Glutamatergic neuron (in vitro differentiated cells): ENCODE measurements at places on chromosomes 1 and 21. TPM values are rescaled to one million over a fixed set of nuclear protein-coding genes. Genes with fewer than 3 reads are reported as not detected.
A peak's percentile ranks its signal among the peaks of the same experiment; 100 is the strongest.

DNA sequence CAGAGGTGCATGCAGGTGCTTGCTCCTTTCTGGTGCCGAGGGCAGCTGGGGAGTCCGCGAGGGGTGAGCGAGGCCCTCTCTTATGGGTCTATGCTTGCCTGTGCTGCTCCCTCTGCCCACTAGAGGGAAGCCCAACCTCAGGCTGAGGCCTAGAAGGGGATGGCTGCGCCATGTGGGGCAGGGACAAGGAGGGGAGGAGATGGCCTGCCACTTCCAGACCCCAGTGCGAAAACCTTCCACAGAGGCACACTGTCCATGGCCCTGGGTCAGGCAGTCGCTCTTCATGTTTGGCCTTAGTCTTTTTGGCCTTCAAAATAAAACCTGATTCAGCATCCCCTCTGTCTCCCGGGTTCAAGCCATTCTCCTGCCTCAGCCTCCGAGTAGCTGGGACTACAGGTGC, 14.0 kb downstream of the RHBG start:
- peak; percentile 87 for DNase-seq

DNA sequence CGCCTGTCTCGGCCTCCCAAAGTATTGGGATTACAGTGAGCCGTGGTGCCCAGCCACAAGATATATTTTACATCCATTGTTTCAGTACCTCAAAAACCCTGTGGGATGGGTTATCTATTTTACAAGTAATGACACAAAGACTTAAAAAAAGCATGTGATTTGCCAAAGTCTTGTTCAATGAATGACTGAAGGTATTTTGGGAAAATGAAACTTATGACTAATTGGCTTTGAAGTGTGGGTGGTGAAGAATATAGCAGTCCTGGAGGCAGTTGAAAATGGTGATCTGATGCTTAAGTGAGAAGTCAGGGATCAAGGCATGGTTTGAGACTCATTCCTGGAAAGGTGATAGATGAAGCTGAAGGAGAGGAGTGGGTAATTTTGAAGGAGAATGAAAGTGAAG, 3.0 kb downstream of the SWT1 start:
- DNase-seq: no peak

DNA sequence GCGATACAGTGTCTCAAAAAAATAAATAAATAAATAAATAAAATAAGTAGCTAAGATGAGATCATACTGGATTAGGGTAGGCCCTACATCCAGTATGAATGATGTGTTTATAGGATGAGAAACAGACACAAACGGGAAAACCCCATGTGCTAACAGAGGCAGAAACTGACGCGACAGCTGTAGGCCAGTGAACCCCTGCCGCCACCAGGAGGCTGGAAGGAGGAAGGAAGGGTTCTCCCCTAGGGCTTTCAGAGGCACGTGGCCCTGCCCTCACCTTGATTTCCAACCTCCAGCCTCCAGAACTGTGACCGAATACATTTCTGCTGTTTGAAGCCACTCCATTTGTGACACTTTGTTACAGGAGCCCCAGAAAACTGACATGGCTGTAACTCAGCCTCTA, 38.5 kb downstream of the CHD5 start:
- peak; percentile 36 for DNase-seq

- no peak for DNase-seq
These were observed 389.7 kb downstream of the NCAM2 start for GRCh38 chr21:21387916-21388315.

- DNase-seq: peak; percentile 49
These were observed 116.0 kb downstream of the TTLL7 start for GRCh38 chr1:83882906-83883305.

DNA sequence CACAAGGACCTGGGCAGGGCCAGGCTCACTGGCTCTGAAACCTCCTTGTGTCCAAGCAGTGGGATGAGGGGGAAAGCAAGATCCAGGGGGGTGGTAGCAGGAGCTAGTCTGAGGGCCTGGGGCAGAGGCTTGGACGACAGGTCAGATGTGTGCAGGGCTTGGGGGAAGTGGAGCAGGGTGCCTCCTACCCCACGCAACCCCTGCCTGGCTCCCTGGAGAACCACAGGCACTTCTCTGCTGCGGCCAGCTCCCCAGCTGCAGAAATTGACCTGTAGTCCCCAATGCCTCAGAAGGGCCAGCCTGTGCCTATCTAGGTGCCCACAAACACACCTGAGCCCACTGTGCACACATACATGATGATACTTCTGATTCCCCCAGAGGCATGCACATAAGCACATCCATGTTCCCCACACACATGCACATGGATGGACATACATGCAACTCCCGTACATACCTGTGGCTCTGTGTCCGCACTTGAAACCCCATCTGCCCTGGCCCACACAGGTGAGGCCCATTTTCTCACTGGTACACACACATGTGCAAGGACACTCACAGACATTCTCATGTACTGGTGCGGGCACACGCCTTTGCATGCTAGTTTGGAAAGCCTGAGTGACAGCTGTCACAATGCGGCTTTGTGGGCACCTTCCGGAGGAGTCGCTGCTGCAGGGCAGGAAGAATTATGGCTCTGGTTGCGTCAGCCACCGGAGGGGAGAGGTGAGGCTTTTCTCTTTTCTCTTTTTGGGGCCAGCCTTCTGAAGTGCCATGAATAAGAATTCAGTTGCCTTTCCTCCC, 247.2 kb upstream of the CSF3R start:
- DNase-seq: no peak

DNA sequence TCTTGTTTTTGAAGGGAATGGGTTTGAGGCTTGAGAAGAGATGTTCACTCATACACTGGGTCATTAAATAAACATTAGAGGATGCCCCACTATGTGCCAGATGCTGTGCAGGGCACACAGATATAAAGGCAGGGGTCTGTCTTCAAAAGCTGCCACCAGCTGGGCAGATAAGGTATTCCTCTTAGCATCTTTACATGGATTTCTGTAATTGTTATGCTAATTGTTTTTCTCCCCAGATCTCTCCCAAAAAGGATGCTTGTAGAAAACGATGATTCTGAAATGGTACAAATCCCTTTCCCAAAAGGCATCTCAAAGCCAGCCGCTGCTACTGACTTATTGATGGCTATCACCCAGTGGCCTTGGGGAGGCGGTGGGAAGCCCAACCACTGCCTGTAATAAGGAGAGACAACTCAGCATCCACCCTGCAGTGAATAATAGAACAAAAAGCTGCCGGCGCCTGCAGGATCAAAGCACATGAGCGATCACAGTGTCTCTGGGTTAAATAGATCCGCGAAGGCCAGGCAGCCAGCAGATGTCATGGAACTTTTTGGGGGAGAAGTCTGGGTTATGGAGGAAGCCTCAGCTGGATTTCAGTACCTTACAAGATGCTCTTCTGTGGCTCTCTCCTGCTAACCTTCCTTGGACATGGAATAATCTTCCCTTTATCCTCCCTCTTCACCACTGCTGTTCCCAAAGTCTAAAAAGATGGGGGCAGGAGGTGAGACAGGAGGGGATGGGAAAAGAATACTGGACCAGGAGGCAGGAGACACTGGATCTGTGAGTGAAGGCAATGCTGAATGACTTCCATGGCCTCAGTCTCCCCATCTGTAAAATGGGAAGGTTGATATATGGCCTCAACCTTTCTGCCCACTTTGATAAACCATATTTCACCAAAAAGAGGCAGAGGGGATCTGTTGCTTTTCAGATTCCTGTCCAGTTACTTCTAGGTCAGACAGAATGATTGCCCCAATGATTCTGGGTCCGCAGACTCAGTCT, 54.8 kb upstream of the CD34 start:
- DNase-seq: no peak

DNA sequence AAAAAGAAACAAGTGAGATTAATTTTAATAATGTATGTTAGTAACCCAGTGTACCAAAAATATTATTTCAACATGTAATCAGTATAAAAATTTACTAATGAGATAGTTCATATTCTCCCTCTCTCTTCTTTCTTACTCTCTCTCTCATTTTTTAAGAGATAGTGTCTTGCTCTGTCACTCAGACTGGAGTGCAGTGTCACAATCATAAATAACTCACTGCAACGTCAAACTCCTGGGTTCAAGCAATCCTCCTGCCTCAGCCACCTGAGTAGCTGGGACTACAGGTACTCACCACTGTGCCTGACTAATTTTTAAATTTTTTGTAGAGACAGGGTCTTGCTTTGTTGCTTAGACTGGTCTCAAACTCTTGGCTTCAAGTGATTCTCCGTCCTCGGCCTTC, 123.9 kb downstream of the NRDC start:
- no peak for DNase-seq

DNA sequence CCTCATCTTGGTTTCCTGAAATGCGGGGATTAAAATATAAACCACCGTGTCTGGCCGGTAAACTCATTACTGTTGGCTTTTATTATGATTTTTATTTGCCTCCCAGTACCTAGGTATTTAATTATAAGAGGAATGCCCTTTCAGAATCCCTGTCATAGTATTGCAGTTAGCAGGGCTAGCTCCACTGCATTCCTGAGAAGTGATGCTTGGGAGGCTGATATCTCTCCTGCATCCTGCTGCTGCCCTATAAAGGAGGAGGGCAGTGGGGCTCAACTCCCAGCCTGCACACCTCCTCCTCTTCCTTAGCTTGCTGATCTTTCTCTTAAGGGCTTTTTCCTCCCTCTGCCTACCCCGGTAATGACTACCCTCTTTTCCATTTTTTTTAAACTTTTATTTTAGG, 19.9 kb upstream of the DISC1 start:
- DNase-seq: no peak

GRCh38 chr1:17588048-17588871, 48.8 kb downstream of the ARHGEF10L start:
- peak; percentile 87 for DNase-seq

GRCh38 chr1:25472471-25472870, 41.8 kb downstream of the MACO1 start:
- no peak for DNase-seq

GRCh38 chr1:230792691-230793462, 45.7 kb downstream of the CAPN9 start:
- no peak for DNase-seq

The CYP4A22 gene
- total RNA-seq: 0.17 TPM

The DNM3 gene
- 11.4 TPM for total RNA-seq
